Airway epithelial cell (primary cell): ENCODE measurements at places on chromosomes 2 and 18. TPM values are rescaled to one million over a fixed set of nuclear protein-coding genes. Genes with fewer than 3 reads are reported as not detected.

Gene RIT2
- not detected in 2 replicates for total RNA-seq

Gene FHL2
- 67.6 and 75.2 TPM in 2 replicates for total RNA-seq

Gene SCN2A
- total RNA-seq, result 0.07 TPM in 1 of 2 replicates, not detected in the other

Gene IL1RL1
- 0.56 and 1.1 TPM in 2 replicates for total RNA-seq

Gene ALLC
- total RNA-seq, result not detected in 2 replicates

Gene TRIP12
- total RNA-seq, result 85.0 and 92.0 TPM in 2 replicates

Gene CCDC150
- total RNA-seq, result 1.2 and 5.9 TPM in 2 replicates

Gene COLEC11
- total RNA-seq, result not detected in 2 replicates

Gene ITGA4
- 1.6 and 3.6 TPM in 2 replicates for total RNA-seq

Gene UPP2
- not detected in 2 replicates for total RNA-seq

Gene SERPINB4
- 4.0 and 5.0 TPM in 2 replicates for total RNA-seq

Gene SAG
- not detected in 2 replicates for total RNA-seq

Gene CPO
- total RNA-seq, result not detected in 2 replicates

Gene ITGB1BP1
- 46.2 and 56.2 TPM in 2 replicates for total RNA-seq

Gene PAX3
- total RNA-seq, result not detected in 2 replicates

Gene LRRC30
- total RNA-seq, result not detected in 2 replicates

Gene SLC8A1
- 1.1 TPM in 2 replicates for total RNA-seq

Gene KCNIP3
- total RNA-seq, result 0.23 and 0.99 TPM in 2 replicates

Gene MYO7B
- total RNA-seq, result not detected in 2 replicates

Gene REG3A
- total RNA-seq, result not detected in 2 replicates

Gene CRYGC
- total RNA-seq, result not detected in 2 replicates

Gene MITD1
- 27.4 and 28.1 TPM in 2 replicates for total RNA-seq

Gene FAM98A
- 25.5 and 53.2 TPM in 2 replicates for total RNA-seq

Gene KCNG2
- total RNA-seq, result 0.21 TPM in 1 of 2 replicates, not detected in the other

Gene CPS1
- 10.8 TPM in 2 replicates for total RNA-seq

Gene SCYGR4
- not detected in 2 replicates for total RNA-seq

Gene NYAP2
- not detected in 2 replicates for total RNA-seq

Gene HOXD10
- total RNA-seq, result not detected in 2 replicates

Gene KCNE4
- total RNA-seq, result 0.35 TPM in 1 of 2 replicates, not detected in the other

Gene TLK1
- 10.6 and 12.1 TPM in 2 replicates for total RNA-seq

Gene WNT10A
- 13.2 and 16.2 TPM in 2 replicates for total RNA-seq

Gene EIF5B
- 26.0 and 32.0 TPM in 2 replicates for total RNA-seq

Gene TBR1
- not detected in 2 replicates for total RNA-seq

Gene MPP4
- 0.35 TPM in 1 of 2 replicates, not detected in the other for total RNA-seq

Gene GPR148
- not detected in 2 replicates for total RNA-seq

Gene KCNJ13
- not detected in 2 replicates for total RNA-seq

Gene CCDC178
- total RNA-seq, result 0.98 TPM in 1 of 2 replicates, not detected in the other

Gene CYP27A1
- total RNA-seq, result 0.37 and 0.56 TPM in 2 replicates

Gene CROCC2
- not detected in 2 replicates for total RNA-seq

Gene ONECUT2
- under 0.01 TPM in 2 replicates for total RNA-seq

Gene FAM110C
- 12.9 and 14.2 TPM in 2 replicates for total RNA-seq

Gene QPCT
- 2.5 and 2.9 TPM in 2 replicates for total RNA-seq

Gene OR6B2
- total RNA-seq, result not detected in 2 replicates

Gene PTH2R
- total RNA-seq, result not detected in 2 replicates

Gene RFX8
- 0.09 and 0.85 TPM in 2 replicates for total RNA-seq
